ENCODE measurements at places on chromosomes 2 and 18.

GRCh38 chr2:209334188-209335017 lies 89.4 kb upstream of the MAP2 start:
- DNase-seq = peak; percentile 14

DNA sequence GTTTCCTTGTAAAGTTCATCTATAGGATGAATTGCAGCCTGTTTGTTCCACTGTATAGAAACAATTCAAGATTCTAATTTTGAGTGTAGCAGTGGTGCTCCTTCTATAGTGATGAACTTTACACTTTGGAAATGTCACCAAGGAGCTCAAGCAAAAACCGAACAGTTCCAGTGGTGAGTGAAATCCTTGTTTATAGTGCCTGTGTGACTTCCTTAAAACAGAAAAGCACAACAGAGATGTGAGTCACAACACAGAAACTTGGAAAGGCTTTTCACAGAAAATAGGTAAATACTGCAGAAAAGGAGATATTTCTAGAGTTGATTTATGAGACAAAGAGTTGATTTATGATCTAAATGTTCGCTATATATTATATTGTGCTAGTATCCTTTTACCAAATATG lies 482.0 kb downstream of the PTPRM start:
- no peak for DNase-seq

- DNase-seq = no peak
Measured at GRCh38 chr2:120905824-120906571, 170.3 kb downstream of the GLI2 start.

GRCh38 chr18:26574958-26575864 lies 26.9 kb upstream of the KCTD1 start:
- no peak for DNase-seq

- no peak for DNase-seq
Measured at GRCh38 chr2:68225119-68225632, 27.2 kb downstream of the PPP3R1 start.

DNA sequence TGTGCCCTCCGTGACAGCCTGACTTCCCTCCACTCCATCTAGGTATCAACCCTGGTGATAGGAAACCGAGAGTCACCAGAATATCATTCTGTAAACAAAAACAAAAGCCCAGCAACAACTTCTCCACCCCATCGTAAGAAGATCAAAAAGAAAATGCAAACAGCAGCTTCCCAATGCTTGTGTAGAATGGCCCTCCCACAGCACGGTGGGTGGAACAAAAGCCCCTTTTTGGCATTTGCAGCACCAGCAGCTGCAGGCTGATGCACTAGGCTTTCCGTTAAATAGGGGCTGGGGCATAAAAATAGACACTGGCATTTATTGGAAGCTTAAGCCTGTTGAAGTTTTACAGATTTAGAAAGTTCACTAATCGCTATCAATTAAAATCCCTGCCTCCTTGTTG lies 513.0 kb downstream of the GALR1 start:
- no peak for DNase-seq

Measured in substantia nigra (tissue), 51 donors.